ENCODE measurements at places on chromosomes 5 and 9.

GRCh38 chr5:36438765-36439561, 137.3 kb upstream of the RANBP3L start:
- no peak for DNase-seq

GRCh38 chr5:112930082-112930344, 8.0 kb upstream of the REEP5 start:
- no peak for DNase-seq

DNA sequence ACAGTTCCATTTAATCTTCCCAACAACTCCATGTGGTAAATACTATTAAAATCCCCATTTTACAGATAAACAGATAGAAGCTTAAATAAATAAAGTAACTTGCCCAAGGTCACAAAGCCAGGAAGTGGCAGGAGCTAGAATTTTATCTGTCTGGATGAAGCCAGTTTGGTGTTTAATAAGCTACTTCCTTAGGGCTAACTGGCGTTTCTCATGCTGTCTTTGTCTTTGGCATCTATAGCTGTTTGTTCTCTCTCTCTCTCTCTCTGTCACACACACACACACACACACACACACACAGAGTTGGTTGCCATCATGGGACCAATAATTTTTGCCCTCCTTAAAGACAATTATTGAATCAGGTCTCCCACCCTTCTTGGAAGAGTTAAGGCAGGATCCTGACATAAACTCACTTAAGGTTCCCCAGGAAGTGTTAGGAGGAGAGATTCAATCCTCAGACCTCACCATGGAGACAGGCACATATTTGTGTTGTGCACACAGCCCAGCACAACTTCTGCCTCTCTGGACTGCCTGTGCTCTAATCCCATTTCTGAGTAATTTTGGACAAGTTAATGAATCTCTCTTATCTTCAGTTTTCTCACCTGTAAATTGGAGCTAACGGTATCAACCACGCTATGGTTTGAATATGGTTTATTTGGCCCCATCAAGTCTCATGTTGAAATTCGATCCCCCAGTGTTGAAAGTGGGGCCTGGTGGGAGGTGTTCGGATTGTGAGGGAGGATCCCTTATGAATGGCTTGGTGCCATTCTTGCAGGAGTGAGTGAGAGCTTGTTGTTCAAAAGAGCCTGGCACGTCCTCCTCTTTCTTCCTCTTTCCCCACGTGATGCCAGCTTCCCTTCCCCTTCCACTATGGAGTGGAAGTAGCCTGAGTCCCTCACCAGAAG, 8.3 kb upstream of the ADRA1B start:
- no peak for DNase-seq

DNA sequence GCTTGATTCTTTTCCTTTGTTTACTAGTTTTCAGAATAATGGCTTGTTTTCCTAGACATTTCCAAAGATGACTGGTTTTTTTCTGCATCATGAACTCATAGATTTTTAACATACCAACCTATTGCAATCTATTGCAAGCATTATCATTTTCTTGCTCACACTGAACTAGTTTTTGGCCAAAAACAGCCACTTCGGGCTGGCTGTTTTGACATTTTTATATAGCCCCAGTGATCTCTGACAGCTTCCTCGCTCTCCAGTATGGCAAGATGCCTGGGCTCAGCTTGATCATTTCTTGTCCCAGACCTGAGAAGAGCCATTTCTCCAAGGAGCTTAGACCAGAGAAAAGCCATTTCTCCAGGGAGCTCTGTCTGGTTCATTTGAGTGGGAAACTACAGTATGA, 94.3 kb upstream of the MAMDC2 start:
- no peak for DNase-seq

GRCh38 chr5:52378237-52378636, 409.5 kb upstream of the ITGA1 start:
- no peak for DNase-seq

DNA sequence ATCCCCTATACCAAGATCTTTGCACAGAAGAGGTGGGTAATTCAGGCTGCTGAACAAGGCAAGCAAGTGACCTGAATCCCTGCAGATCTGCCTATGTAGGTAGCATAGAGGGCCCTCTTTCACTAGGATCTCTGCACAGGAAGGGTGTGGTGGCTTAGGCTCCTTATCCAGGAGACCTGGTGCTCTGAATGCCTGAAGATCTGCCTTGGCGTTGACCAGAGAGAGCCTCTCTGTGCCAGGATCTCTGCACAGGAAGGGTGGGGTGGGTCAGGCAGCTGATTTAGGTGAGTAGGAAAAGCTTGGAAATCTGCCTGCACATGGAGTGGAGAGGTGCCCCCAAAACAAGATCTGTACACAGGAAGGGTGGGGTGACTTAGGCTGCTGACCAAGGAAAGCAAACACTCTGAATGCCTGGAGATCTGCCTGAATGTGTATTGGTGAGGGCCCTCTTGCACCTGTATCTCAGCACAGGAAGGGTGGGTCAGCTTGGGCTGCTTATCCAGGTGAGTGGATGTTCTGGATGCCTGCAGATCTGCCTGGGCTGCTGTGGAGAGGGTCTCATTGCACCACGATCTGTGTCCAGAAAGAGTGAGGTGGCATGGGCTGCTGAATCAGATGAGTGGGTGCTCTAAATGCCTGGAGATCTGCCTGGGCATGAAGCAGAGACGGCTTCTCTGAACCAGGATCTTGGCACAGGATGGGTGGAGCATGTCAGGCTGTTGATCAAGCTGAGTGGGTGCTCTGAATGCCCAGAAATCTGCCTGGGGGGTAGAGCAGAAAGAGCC, 365.9 kb downstream of the DMAC1 start:
- DNase-seq, result no peak

DNA sequence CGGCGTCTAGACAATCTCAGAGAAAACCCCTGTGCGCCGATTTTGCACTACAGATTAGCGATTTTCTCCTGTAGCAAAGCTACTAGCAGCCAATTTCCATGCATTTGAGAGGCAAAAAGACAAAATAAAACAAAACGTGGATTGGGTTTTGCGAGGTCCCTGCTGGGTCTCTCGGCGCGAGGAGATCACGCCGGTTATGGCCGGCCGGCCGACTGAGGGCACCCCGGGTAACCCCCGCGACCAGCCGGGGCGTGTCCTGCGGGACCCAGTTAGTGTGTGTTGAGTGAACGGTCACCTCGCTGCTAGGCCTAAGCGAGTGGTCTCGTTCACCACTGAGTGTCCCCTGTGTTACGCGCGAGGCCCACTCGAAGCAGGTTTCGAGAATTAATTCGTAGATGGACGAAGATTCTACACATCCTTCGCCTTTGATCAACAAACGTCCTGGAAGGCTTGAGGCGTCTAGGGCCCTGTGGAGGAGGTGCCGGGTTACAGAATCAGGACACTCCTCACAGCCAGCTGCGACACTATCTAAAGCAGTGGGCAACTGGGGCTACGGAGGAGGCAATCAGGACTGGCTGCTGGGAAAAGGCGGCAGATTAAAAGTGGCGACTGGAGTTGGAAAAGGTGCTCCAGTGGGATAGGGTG, 764 bp upstream of the VDAC1 start:
- DNase-seq, result peak; percentile 56

DNA sequence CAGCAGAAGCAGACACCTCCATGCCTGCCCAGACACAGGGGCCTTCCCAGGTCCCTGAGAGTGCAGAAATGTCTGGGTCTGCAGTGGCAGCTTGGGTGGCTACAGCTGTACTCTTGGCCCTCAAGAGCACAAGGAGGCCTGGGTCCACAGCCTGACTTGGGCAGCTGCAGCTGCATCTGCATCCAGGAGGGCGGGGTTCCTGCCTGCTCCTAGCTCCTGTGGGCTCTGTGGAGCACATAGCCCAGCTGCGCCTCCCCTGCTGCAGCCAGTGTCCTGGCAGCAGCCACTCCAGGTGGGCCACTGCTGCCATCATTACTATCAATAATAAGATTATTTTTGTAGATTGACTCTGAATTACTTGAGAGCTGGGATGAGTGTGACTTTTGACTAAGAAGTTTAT, 162.0 kb upstream of the PTCH1 start:
- DNase-seq, result no peak

DNA sequence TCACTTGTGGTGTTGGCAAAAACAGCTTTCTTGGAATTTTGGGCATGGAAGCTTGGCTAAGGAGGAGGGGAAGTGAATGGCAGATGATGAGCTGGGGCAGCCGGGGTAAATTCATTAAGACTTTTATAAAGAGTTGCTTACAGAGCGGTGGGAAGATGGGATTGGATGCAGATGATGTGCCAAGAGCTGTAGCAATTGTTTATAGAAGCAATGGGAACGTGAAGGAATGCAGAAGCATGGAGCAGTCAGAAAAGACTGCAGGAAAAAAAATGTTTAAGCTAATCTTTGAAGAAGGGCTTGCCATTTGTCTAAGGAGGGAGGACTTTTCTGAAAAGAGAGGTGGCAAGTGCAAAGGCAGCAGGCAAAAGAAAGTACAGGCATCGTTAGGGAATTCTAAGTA, 86.6 kb upstream of the SHISAL2B start:
- no peak for DNase-seq

GRCh38 chr5:112121258-112121657, 297.8 kb downstream of the EPB41L4A start:
- no peak for DNase-seq

- no peak for DNase-seq
Observed at GRCh38 chr5:17426104-17426749, 71.8 kb upstream of the TAF11L2 start.

DNA sequence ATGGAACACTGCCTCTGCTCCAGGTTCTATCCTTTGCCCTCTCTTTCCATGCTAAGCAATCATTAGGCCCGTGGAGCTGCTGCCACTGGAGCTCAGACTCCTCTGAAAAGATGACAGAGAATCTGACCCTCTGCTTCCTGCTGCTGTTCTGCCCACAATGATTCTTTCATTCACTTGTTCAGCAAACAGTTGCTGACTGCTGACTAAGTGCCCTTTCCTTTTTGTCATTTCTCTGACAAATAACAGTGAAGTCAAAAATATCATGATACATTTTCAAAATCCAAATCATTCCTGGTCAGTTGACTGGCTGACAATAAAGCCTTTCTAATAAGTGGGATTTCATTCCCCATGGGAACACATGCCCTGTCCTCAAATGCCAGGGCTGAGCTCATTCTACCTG, 110.1 kb downstream of the SIL1 start:
- DNase-seq, result no peak
